SW 1271 (cell line): ENCODE measurements at places on chromosomes 6 and 20.

DNA sequence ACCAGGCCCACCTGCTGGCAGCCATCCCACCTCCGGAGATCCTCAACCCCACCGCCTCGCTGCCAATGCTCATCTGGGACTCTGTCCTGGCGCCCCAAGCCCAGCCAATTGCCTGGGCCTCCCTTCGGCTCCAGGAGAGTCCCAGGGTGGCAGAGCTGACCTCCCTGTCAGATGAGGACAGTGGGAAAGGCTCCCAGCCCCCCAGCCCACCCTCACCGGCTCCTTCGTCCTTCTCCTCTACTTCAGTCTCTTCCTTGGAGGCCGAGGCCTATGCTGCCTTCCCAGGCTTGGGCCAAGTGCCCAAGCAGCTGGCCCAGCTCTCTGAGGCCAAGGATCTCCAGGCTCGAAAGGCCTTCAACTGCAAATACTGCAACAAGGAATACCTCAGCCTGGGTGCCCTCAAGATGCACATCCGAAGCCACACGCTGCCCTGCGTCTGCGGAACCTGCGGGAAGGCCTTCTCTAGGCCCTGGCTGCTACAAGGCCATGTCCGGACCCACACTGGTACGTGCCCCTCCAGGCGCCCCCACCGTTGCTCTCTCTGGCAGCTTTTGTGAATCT is 1.1 kb downstream of the SNAI1 start:
- no peak for DNase-seq

- no peak for DNase-seq
Measured at GRCh38 chr6:89934685-89935366, 40.6 kb downstream of the GJA10 start.

DNA sequence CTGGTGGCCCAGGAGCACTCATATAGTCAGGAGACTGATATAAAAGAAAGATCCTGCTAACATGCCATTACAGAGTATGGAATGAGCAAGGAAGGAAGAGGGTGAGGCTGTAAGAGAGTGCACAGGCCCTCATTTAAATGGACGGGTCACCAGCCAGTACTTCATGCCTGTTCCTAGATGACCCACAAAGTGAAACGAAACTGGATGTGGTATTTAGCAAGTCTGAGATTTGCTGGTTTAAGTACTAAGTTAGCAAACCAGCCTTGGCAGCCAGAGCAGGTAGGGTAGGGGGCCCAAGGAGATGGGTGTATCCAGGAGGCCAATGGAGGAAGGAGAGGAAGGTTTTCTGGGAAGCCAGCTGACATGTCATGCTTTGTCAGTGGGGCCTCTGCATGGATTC is 15.9 kb downstream of the NT5E start:
- DNase-seq, result no peak

DNA sequence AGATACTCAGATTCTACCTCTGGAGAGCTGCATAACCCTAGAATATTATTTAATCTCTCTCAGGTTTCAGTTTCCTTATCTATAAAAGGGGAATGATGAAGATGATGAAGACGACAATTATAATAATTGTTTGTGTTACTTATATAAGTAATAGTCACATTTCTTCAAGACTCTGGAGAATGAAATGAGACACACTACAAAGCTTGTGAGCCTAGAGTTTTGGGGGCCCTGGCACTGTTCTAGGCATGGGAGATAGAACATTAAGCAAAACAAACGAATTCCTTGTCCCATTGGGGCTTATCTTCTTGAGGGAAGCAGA is 5.4 kb upstream of the ZNF217 start:
- no peak for DNase-seq

GRCh38 chr6:121274666-121275295 is 59.5 kb downstream of the TBC1D32 start:
- no peak for DNase-seq
